GM04503 (cell line): ENCODE measurements at places on chromosomes 4 and X.
A peak's percentile ranks its signal among the peaks of the same experiment; 100 is the strongest.

- DNase-seq = no peak
These were observed 51.6 kb upstream of the NHS start for GRCh38 chrX:17323397-17323796.

- peak; percentile 93 for DNase-seq
These were observed 183.2 kb downstream of the FBXW7 start for GRCh38 chr4:152352622-152353116.

- no peak for DNase-seq
These were observed 457.1 kb downstream of the MID1IP1 start for GRCh38 chrX:39258331-39258730.

DNA sequence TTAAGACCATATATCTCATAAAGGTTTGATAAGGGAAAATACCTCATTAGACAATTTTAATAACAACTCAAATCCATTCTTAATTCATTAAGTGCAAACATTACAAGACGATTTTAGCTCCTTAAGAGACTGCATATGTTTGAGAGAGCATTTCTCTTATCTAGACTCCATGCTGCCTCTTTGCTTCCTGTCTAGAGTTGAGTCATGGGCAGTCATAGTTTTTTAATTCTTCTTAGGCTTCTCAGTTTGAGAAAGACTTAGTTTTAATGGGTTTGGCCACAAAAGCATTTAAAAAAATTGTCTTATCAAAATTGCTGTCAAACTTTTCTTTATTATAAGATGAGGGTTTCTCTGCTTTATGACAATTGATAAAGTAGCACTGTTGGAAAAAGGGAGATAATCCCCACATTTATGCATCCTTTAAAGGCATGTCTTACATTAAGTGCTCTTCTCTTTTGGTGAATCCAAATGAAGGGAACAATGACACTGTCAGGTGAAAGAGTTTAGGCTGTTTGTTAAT lies 713.4 kb downstream of the PCDH18 start:
- DNase-seq = no peak

GRCh38 chr4:70687392-70687791 lies 940 bp upstream of the UTP3 start:
- no peak for DNase-seq

GRCh38 chr4:73028621-73029020 lies 40.9 kb downstream of the COX18 start:
- DNase-seq = no peak

DNA sequence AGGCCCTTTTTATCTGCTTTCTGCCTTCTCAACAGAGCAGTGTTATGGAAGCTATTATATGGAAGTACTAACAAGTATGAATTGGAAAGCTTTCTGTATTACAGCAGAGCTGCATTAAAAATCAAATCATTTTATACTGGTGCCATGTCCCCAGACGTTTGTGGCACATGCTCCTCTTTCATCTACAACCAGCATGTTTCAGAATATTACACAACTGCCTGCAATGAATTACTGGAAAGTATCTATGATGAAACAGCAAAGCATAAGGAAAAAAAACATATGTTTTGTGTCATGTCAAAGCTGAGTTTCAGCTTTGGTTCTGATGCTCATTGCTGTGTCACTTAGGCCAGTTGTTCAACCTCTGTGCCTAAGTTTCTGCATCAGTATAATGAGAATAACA lies 576.8 kb downstream of the GBA3 start:
- no peak for DNase-seq

GRCh38 chr4:4259484-4260100 lies 11.6 kb upstream of the TMEM128 start:
- DNase-seq = no peak

DNA sequence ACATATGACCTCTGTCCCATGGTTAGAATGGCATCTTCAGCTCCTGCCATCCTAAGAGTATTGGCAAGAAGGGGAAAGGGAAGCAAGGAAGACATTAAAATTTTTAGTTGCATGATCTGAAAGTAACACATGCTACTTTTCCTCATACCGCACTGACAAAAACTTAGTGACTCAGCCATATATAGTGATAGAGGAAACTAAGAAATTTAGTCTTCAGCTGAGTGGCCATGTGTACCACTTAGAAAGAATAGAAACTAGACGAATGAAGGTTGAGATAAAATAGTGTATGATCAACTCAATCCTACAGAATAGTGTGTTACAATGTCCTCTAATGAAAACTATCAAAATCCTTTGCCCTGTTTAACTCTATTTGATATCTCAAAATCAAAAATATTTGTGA lies 164.1 kb downstream of the PPP3CA start:
- no peak for DNase-seq

GRCh38 chr4:184514121-184514988 lies 40.0 kb upstream of the IRF2 start:
- peak; percentile 60 for DNase-seq

GRCh38 chrX:28626515-28626914 lies 39.3 kb downstream of the IL1RAPL1 start:
- no peak for DNase-seq

DNA sequence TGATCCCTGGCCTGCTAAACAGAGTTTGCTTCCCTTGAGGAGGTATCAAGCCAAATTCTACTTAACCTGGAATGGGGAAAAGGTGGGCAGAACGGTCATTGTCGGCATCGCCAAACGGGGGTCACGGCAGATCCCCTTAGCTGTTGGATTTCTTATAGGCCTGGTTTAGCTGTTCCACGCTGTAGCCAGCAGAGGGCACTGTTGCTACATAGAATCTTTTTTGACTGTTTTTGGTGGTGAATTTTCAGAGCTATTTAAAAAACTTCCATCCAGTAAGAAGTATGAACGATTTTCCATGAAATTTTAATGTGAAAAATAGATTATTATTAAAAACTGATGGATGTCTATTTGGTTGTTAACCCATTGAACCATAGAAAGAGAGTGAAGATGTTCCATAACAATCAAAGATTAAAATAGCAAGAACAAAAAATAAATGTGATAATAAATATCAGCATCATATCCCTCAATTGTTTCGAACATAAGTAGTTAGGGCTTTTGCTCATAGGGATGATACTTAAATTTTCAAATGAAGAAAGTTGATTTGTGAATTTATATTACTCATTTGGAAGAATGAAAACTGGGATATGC lies 56.6 kb downstream of the LINC00632 start:
- DNase-seq = no peak

DNA sequence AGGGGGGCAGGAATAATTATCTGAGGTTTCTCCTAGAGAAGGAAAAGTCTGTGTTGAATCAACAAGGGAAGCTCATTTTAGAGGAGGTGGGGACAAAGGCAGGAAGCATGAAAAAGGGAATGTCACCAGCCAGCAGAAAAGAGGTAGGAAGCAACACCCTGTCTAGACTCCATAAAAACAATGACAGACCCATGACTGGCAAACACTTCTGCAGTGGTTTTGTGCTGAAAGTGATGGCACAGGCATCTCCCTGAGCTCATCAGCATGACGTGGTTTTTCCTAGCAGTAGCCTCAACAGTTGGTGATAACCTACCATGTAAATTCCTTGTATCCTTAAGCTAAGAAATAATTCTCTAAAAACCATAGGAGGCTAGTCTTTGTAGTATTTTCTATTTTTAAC lies 110.7 kb upstream of the GALNT7 start:
- DNase-seq = no peak

- DNase-seq = no peak
These were observed 158.2 kb upstream of the NOCT start for GRCh38 chr4:138857416-138857815.

DNA sequence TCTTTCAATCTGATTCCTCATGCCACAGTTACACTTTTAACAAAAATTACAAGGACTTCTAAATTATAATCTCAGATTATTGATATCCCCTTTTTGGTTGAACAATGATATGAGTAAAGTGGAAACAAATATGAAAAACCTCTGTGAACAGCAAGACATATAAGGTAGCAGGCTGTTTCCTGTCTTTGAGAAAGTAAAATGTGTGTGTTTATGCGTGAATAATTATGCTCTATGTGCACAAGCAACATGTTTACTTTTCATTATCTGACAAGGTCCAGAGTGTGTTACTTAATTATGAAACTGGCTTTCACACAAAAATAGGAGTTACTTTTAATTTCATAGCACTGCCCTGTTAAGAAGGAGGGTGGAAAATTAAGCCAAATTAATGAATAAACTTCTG lies 43.1 kb downstream of the DDIT4L start:
- no peak for DNase-seq

DNA sequence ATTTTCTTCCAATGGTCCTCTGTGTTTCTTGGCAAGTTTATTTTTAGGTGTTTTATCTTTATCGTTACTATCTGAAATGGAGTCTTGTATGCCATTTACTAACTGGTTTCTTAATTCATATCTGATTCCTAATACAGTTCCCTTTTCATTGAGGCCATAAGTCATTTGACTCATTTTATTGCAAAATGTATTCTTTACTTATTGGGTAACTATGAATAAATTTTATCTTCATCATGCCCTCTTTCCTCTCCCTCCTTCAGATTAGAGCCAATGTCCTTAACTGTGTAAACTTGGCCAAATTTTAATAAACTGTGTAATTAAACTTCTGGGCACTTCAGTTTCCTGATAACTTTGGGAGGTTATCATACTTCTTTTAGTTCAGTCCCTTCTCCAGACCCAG lies 19.3 kb upstream of the MSMO1 start:
- no peak for DNase-seq

DNA sequence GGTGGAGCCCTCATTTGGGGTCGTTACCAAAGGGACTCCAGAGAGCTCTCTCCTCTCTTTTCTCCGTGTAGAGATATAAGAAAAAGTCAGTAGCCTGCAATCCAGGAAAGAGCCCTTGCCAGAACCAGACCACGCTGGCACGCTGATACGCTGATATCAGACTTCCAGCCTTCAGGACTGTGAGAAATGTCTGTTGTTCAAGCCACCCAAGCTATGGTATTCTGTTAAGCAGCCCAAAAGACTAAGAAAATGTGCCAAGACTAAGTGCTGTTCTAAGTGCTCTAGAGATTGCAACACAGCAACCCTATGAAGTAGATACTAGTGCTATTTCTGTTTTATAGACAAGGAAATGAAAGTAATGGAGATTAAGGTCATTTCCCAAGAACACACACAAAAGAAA lies 205.7 kb downstream of the CAMK2D start:
- no peak for DNase-seq

DNA sequence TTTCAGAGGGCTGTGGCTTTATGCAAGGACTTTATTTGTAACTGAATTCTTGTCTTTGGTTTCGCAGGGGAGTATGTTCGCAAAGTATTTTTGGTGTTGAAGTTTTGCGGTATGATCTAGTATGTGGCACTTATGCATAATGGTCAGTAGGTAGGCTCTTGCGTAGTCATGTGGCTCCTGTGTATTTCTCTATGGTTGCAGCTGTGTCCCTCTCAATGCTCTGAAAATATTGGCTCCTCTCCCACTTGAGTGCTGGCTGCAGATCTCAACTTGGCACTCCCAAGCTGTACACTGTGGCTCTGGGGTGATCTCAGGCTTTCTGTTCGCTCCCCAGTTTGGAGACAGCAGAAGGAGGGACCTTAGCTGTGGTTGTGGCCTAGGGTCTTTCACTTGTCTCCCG lies 24.8 kb downstream of the ARMCX5 start:
- no peak for DNase-seq

DNA sequence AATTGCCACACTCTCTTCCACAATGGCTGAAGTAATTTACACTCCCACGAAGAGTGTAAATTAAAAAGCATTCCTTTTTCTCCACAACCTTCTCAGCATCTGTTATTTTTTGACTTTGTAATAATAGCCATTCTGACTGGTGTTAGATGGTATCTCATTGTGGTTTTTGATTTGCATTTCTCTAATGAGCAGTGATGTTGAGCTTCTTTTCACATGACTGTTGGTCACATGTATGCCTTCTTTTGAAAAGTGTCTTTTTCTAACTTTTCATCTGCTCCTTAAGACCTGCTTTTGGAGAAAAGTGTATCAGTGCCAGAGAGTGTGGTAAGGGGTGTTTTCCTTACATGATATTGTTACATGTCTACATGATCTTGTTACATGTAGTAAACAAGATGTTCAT lies 25.7 kb downstream of the GUCY1A1 start:
- DNase-seq = no peak

- DNase-seq = no peak
These were observed 37.4 kb downstream of the GPR143 start for GRCh38 chrX:9728261-9728660.

DNA sequence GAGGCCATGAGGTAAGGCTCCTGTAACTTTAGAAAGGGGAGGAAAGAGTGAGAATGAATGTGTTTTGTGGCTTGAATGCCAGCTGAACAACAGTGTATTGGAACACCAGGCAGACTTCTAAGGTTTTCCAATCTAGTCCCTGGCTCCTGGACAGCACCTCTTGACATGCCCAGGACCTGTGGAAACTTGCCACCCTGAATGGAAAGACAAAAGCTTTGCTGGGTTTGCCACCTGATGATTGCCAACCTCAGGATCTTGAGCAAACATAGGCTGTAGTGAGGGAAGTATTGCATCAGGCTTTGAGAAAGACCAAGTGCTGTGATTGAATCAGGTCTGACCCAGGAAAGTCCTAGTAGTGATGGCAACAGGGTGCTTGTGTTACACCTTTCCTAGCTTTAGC lies 1393.1 kb upstream of the DIAPH2 start:
- DNase-seq = no peak

DNA sequence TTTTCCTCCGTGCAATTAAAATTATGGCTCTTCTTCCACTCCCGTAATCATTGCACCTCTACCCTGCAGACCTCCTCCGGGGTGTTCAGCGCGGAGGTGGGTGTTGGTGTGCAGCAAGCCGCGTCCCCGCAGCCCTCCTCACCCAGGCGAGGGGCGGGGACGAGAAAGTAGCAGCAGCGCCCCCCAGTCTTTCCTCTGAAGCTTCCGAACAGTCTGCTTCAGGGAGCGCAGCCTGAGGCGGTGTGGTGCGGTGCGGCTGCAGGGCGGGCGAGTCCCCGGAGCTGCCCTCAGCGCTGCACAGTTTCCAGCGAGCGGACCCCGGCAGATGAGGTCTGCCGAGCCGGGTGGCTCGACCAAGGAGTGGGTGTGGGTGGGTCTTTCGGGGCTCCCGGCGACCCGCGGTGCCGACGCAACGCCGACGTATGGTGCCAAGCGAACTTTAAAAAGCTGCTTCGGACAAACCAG lies at the start of gene FRAS1:
Gene FRAS1 (plus strand): TSS at position 189 of the 465 bp plus-strand sequence. CDS start 687 bp downstream, outside the sequence.
- no peak for DNase-seq

DNA sequence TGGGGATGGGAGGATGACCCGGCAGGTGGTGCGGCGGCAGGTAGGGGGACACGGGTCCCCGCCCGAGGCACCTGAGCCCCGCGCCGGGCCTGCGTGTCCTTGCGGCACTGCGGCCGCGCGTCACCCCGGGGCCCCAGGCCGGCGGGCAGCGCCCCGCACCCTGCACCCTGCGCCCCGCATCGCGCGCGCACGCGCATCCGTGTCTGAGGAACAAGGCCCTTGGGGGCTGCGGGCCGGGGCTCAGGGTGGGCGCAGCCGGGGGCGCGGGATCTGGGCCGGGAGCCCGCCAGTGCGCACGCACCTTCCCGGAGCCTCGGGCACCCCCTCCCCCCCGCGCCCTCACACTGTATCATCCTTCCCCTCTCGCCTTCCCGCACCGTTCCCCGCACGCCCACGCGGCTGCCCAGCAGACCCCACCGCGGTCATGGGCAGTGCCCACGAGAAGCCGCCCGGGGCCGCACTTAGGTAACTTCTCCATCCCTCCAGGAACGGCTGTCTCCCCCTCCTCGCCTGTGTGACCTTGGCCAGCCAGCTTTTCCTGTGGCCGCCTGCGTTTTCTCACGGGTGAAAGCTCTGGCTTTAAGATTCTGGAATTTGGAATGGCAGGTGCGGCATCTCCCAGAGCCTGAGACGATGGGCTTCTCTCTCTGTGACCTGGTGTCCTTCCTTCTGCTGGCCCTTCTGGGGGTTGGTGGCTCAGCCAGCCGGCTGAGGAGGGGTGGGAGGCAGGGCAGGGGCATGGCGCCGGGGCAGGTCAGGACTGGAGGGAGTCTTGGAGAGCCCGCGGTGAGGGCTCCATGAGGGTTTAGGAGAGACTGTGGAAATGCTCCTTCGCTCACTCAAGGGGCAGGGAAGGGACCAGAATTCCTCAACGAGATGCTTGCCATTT lies 748 bp downstream of the ATP2B3 start:
- DNase-seq = no peak
